ENCODE measurements at places on chromosomes 2 and 18.

- DNase-seq: no peak
Measured at GRCh38 chr2:19937004-19937403, 35.2 kb upstream of the TTC32 start.

GRCh38 chr2:120174963-120175581 is 48.1 kb downstream of the TMEM185B start:
- DNase-seq: no peak

DNA sequence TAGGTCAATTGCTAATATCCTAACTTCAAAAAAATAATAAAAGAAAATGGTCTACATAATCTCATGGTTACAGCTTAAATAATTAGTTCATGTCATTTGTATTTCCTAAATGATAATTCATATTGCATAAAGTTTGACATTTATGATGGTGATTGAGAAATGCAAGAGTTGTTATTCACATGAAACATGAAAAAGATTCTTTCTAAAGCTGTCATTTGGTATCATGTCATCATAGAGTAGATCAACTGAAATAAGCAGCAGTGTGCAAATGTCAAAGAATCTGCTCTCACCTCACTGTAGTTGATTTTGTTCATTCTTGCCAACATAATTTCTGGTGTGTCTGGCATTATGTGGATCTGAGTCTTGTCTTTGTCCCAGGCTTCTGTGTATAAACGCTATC is 95.3 kb downstream of the NEB start:
- no peak for DNase-seq

DNA sequence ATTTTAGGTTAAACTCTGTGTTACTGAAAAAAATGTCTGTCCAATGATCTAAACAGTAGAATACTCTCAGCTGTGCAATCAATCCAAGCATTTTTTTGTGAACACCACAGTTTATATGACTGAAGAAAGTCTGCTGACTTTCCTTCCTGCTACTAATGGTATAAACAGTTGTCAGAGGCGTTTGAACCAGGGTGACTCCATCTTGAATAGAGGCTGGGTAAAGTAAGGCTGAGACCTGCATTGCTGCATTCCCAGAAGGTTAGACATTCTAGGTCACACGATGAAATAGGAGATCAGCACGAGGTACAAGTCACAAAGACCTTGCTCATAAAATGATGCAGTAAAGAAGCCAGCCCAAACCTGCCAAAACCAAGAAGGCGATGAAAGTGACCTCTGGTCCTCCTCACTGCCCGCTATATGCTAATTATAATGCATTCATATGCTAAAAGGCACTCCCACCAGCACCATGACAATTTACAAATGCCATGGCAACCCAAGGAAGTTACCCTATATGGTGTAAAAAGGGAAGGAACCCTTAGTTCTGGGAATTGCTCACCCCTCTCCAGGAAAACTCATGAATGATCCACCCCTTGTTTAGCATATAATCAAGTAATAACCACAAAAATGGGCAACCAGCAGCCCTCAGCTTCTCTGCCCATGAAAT is 31.3 kb downstream of the POU3F3 start:
- no peak for DNase-seq

DNA sequence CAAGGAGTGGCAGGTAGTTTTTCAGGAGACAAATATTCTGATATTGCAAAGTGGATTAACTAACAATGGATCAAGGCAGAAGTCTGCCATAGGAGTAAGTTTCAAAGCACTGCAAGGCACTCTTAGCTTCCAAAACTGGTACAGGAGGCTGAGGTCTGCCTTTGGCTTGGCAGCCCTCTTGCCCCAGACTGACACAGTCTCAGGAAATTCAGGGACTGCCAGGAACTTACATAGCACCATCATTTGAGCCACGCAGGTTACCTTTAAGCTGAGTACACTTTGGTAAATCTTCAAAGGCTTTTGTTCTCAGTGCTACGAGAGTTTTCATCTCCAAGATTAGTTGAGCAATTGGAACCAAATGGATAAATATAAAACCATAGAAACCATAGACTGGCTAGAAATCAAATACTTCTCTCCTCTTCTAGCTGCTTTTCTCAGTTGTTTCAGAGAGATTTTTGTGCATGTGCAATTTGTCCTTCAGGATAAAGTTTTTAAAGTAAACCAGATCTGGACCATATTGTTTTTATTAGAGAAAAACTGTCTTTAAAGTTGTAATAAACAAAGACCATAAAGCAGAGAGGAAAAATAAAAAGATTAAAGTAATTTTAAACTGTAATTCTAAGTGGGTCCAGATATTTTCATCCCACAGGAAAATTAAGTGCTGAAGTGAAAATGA is 18.8 kb downstream of the ANKRD29 start:
- DNase-seq: no peak

- DNase-seq: no peak
Measured at GRCh38 chr18:21134895-21135294, 23.3 kb upstream of the ROCK1 start.

- no peak for DNase-seq
Measured at GRCh38 chr2:241665731-241666440, 20.7 kb downstream of the DTYMK start.

DNA sequence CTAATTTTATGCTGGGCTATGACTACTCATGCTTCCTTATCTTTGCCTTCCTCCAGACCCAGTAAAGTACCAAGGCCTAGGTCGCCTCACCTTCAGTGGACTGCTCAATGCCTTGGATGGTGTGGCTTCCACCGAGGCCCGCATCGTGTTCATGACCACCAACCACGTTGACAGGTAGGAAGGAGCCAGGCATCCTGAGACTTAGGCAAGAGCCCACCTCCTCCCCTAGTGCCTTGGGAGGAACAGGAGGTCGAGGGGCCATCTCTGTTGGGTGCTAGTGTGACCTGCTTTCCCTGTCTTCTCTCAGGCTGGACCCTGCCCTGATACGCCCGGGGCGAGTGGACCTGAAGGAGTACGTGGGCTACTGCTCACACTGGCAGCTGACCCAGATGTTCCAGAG is 3.3 kb downstream of the BCS1L start:
- no peak for DNase-seq

- no peak for DNase-seq
Measured at GRCh38 chr2:215745331-215745730, 268.0 kb downstream of the MREG start.

- DNase-seq: no peak
Measured at GRCh38 chr2:37698931-37699481, 27.6 kb upstream of the CDC42EP3 start.

GRCh38 chr18:22838639-22839277 is 94.4 kb upstream of the RBBP8 start:
- no peak for DNase-seq

DNA sequence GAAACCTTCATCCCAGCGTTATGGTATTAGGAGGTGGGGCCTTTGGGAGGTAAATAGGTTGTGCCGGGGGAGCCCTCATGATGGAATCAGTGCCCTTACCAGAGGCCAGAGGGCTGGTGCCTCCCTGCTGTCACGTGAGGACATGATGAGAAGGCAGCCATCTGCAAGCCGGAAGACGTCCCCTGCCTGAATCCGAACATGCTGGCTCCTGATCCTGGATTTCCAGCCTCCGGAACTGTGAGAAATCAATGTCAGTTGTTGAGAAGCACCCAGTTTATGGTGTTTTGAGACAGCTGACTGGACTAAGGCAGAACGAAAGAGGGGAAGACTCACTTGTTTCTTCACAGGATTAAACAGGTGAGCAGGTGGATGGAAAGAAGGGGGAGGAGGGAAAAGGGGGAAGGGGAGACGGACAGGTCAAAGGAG is 13.0 kb upstream of the KLF11 start:
- DNase-seq: no peak

DNA sequence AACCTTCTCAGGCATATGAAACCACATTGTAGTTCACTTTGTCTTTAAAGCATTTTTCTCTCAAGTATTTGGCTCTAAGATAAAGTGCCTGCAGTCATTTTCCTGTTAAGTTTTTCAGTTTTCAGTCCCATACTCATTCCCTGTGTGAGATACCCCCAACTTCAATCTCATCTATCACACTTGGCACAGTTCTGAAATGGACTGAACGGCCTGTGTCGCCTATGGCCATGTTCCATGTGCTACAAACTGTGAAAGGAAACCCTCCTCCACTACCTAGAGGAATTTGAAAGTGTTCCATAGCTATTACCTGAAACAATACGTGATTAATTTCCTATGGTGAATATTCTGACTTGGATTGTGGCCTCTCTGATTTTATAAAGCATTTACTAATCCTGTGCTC is 319.1 kb downstream of the CTNNA2 start:
- DNase-seq: no peak

DNA sequence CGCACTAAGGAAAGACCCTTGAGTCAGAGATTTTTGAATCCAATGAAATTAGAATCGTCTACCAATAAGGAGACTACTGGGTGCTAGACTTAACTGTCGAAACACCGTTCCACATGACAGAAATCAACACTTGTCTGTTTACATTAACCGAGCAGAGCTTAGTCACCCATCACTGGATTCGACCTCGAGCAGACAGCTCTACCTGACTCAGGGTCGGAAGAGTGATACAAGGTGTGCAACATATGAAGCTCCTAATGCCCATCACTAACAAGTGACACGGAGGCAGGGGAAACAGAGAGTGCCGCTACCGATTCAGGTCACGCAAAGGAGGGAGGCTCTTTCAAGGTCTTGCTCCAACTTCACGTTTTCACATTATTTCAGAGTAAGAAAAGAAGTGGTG is 54.2 kb upstream of the FZD5 start:
- no peak for DNase-seq

DNA sequence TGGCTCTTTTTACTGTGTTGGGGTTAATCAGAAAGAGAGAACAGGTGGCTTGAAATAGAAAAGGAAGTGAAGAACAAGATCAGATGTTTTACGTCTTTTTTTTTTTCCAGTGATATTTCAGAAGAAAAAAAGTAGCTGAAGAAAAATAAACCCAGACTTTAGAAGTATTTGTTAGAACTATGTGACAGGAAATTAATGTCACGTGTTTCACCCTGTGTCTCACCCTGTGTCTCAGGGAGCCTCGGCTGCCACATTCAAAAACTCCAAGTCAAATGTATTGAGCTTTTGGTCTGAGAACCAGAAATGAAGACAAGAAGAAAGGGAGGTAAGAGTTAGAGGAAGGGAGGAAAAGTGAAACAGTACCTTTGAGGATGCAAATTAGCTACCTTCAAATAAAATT is 38.0 kb downstream of the AKAIN1 start:
- DNase-seq: no peak

GRCh38 chr2:43421194-43421593 is 174.6 kb downstream of the THADA start:
- no peak for DNase-seq

- DNase-seq: no peak
Measured at GRCh38 chr18:72208920-72209676, 335.0 kb downstream of the CBLN2 start.

DNA sequence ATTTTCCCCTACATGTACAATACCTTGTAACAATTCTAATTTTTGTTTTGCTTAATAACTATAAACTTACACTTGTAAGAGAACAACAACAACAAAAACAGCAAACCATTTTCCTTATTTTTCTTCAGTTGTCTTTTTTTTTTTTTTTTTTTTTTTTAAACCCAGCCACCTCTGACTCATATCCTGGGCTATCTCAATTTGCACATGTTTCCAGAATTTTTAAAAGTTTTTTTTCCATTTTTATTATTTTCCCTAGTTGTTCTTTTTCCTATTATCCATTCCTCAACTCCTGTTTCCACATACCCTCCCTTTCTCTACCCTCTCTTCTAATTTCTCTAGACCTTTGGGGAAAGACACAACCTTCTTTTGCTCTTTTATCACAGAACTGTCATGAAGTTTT is 112.5 kb downstream of the EFEMP1 start:
- no peak for DNase-seq

- DNase-seq: no peak
Measured at GRCh38 chr2:218964041-218964771, 4.7 kb downstream of the CDK5R2 start.

DNA sequence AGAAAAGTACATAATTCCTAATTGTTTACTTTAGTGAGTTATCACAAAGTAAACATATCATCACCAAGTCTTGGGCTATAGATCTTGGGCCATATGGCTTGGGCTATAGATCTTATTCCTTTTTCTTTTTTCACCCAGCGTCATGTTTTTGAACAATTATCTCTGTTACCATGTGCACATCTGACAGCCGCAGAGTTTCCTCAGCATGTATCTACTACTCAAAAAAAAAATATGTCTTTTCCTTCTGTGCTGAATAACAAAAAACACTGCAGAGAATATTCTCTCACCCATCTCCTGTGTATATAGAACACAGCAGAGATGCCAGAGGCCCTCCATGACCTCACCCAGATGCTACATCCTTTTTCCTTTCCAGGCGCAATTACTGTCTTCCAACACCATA is 76.2 kb upstream of the MYO3B start:
- DNase-seq: no peak

DNA sequence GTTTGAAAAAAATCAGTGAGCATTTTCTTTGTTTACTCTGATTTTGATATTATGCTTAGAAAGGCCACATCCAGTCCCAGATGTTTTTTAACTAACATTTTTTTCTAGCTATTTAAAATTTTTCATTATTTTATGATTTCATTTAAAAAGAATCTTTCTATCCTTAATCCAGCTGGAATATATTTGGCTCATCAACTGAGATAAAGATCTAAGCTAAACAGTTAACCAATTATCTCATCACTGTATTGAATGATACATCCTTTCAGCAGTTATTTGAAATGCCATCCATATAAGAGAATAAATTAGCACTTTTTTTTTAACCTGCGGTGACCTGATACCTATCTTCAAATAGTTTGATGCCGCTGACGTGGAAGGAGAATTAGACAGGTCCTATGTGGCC is 245.5 kb upstream of the COPS8 start:
- no peak for DNase-seq

DNA sequence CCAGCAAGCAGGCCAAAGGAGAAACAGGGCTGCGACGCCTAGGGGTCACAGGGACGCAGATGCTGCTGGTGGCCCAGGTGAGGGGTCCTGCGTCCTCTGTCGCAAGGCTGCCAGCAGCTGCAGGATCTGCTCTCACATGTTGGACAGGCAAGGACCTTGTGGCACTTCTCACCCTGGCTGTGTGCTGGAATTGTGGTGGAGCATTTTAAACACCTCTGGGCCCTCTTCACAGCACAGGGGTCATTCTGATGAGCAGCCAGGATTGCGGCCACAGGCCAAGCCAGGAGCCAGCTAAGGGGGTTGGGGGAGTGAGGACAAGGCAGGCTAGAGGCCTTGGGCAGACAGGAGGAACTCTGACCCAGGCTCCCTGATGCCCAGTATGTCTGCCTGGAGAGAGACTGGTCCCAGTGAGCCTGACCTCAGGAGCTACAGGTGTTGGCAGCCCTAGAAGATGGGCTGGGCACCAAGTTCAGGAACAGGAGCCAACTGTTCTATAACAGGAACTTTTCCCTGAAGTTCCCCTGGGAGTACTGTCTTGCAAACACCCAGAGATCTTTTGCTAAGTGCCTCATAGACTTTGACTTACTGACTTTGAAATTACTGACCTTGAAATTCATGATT is 40.2 kb downstream of the EFR3B start:
- DNase-seq: no peak
